ENCODE measurements at places on chromosomes 7 and 10. TPM values are rescaled to one million over a fixed set of nuclear protein-coding genes. Genes with fewer than 3 reads are reported as not detected.

Gene CDK1
- 41.8 TPM for total RNA-seq

Gene SLC16A12
- total RNA-seq, result not detected

Gene SVOPL
- not detected for total RNA-seq

Gene SPDYE8
- total RNA-seq, result not detected

Gene DYNC1I1
- 14.0 TPM for total RNA-seq

Gene ZFAND2A
- 15.4 TPM for total RNA-seq

Gene CDC14C
- total RNA-seq, result not detected

Gene TMEM130
- not detected for total RNA-seq

Gene HEPACAM2
- total RNA-seq, result not detected

DNA sequence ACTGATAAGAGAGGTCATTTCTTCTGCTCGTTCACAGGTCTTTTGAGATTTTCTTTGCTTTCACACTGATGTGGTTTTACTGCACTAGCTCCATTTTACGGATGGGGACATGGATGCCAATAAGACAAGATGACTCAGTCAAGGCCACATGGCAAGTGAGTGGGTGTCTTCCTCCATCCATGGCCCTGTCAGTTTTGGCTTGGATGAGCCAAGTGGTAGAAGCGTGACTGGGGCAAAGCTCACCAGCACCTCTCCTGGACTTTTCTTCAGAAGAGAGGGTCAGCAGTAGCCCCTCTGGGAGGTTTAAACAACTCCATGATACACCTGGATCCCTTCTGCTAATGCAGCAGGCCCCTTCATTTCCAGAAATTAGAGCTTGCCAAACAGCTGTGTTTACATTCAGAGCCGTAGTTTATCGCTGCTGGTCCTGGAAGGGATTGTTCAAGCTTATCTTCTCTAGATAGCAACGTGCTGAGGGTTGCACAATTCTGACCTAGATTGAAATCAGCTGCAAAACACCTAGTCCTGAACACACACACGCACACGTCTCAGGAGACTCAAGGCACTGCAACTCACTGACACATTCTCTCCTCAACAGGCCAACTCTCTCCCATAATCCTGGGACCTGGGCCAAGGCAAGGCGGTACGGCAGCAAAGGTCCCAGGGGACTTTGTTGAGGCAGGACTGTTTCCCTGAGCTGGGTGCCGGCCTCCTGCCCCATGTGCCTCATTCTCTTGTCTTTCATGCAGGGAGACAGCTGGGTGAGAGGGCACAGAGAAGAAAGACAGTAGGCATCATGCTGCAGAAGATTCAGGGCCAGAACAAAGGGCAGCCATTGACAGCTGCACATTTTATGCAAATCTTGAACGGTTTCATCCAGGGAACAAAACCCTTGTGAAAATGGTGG, 14.2 kb upstream of the PDCD4 start:
- DNase-seq, result no peak

DNA sequence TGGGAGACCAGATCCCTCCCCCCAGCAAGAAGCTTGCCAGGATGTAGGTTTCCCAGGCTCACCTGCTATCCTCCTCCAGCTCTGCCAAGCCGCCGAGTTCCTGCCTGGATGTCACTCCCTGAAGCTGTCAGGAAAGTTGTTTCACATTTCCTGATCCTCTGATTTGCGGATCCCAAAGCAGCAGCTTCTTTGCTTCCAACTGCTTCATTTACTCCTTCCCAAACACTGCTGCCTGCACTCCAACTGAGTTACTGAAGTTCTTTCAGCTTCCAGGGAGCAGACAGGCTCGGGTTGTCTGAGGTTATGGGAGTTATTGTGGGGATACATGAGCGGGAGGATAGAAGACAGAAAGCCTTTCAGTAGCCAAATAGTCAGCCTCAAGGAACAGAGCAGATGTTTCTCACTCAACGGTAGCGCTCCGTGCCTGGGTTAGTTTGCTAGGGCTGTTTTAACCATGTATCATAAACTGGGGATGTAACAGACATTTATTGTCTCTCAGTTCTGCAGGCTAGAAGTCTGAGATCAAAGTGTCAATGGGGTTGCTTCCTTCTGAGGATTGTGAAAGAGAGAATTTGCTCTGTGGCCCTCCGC, 516.0 kb downstream of the REEP3 start:
- no peak for DNase-seq

DNA sequence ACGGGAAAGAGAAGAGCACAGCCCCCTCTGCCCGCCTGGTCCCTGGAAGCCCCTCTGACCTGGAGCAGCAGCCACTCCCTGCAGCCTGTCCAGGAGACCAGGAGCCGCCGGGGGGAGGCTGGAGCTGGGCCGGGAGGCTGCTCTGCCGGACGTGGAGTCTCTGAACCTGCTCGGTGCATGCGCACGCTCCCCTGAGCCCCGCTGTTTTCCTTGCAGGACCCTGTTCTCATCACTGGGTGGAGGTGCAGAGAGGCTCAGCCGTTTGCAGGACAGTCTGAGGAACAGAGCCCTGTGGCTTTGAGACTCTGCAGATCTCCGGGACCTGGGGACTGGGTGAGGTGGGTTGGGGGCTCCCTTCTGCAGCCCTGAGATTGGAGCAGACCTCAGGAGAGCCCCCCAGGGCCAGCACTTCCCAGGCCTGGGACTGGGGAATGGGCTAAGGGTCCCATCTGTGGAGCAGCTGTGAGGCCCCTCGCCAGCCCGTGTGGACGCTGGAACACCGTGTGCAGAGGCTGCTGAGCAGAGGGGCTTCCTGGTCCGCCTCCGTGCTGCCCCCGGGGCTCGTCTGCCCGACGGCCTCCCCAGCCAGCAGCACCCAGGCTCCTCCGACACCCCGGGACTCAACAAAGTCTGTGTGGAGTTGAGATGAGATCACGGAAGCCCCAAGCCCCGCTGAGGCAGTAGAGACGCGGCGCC, 48.5 kb upstream of the ADGRA1 start:
- no peak for DNase-seq

- no peak for DNase-seq
These were observed 22.9 kb upstream of the LARP4B start for GRCh38 chr10:954396-954795.

DNA sequence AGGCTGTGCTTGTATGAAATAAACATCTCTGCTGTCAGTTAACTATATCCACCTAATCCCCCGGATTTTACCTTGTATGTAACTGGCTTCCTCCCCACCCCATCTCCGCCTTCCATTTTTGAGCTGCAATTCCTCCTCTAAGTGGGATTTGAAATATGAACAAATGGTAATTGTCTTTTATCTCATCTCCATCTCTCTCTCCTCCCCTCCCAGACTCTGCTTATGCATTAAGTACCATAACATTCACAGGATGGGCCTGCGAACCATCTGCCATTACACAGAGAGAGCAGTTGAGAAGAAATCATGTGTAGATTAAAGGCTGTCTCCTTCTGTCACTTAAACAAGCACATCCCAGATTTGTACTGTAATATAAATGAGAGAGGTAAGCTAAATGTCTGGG, 1169.9 kb downstream of the TYW1 start:
- DNase-seq, result no peak

- no peak for DNase-seq
These were observed 407.1 kb upstream of the PFKP start for GRCh38 chr10:2660276-2660675.

DNA sequence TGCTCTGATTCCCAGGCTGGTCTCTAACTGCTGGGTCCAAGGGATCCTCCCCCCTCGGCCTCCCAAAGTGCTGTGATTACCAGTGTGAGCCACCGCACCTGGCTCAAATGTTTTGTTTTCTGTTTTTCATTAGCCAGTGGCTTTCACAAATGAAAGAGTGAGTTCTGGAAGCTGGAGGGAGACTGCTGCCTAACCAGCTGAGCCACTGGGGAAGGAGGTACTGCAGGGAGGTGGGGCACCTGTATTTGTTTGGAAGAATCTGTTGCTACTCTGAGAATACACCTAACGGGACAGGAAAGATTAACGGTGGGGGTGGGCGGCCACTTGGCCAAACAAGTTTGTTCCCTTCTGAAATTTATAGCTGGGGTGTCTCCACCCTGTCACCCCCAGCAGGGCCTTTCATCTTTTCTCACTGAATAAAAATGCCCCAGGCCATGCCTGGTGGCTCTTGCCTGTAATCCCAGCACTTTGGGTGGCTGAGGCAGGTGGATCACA, 4.7 kb downstream of the STOX1 start:
- DNase-seq, result no peak

DNA sequence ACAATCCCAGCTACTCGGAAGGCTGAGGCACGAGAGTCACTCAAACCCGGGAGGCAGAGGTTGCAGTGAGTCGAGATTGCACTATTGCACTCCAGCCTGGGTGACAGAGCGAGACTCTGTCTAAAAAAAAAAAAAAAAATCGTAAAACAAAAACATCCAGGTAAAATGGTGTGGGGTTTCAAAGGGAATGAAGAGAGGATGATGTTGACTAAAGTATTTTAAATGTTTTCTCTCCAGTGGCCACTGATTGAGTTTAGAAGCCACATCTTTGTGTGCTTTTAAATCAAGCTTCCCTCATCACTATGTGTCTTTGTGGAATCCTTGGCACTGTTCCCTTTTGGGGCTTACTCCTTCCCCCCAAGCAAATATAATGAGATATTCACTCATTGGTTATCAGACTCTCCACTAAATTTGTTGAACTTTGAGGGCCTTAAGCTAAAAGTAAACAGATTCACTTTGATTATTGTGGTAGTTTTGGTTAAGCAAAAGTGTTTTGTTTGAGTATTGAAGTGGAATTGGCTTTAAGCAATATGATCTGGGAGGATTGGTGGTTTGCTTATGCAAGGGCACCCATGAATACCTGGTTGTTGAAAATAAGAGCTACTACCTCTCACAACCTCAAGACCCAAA, 162.9 kb downstream of the CDK14 start:
- no peak for DNase-seq

DNA sequence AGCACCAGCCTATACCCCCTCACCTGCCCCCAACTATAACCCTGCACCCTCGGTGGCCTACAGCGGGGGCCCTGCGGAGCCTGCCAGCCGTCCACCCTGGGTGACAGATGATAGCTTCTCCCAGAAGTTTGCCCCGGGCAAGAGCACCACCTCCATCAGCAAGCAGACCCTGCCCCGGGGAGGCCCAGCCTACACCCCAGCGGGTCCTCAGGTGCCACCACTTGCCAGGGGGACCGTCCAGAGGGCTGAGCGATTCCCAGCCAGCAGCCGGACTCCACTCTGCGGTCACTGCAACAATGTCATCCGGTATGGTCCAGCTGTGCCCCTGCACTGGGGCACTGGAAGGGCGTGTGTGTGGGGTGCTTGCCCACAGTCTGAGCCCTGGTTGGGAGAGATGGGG, 40.0 kb upstream of the BMPR1A start:
- DNase-seq, result no peak

GRCh38 chr7:77367976-77368375, 48.2 kb downstream of the GSAP start:
- DNase-seq, result no peak

GRCh38 chr7:158963771-158964241, 107.4 kb downstream of the DYNC2I1 start:
- DNase-seq, result no peak

DNA sequence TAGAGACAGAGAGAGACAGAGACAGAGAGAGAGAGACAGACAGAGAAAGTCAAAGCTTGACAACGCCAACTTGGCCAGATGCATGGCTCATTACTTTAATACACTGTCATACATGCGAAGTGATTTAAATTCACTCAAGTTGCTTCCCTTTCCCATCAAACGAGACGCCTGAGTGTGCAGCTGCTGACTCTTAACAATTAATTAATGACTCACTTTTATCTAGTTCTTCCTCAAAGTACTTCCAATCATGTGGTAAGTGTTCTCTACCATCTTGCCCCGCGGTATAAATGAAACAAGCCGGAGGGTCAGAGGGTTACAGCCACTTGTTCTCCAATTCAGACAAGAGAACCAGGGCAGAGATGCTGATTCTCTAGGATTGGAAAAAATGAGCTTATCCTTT, 90.8 kb downstream of the SFMBT2 start:
- no peak for DNase-seq
